ENCODE measurements at places on chromosomes 5 and 9.

- DNase-seq, result no peak
Measured at GRCh38 chr5:73902327-73903051, 276.5 kb downstream of the ARHGEF28 start.

DNA sequence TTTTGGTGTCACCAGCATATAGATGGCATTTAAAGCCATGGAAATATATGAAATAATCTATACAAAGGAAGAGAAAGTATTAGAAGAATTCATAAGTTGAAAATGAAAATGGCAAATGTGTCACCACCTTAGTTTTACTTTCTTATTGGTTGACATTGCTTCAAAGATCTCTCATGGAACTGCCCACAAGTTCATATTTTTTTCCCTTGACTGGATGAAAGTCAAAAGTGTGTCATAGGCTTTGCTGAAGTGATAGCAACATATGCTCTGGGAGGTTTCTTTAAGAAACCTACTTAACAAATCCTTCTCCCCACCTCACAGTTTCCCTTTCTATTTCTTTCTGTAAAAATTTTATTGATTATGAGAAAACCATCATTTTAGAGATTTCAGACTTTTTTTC, 127.2 kb downstream of the VPS13A start:
- no peak for DNase-seq

GRCh38 chr5:171055875-171056454, 194.1 kb downstream of the RANBP17 start:
- no peak for DNase-seq

GRCh38 chr5:178108446-178108845, 4.9 kb upstream of the N4BP3 start:
- DNase-seq, result no peak

GRCh38 chr9:23123048-23123632, 676.5 kb downstream of the DMRTA1 start:
- peak; percentile 25 for DNase-seq

DNA sequence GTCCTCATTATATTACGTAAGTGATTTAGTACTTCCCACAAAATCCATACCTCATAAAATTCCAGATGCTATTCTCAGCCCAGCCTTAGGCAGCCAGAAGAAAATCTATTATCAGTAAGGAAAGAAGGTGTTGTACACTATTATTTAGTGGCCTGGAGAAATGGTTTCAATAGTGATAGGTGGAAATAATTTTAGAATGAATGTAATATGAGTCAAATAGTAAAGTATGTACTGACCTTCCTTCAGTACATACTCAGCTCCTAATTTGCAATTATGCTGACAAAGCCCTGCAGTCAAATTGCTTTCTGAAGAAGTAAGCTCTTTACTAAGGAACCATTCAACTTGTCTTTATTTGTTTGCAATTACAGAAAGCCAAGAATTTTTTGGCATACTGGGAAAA, 409.2 kb downstream of the HTR1A start:
- DNase-seq, result no peak

- DNase-seq, result no peak
Measured at GRCh38 chr5:55535199-55535905, 588 bp upstream of the PLPP1 start.

GRCh38 chr5:67511911-67512310, 315.3 kb upstream of the CD180 start:
- no peak for DNase-seq

GRCh38 chr5:135719428-135720063, 114.9 kb upstream of the SLC25A48 start:
- DNase-seq, result no peak

- no peak for DNase-seq
Measured at GRCh38 chr5:169290895-169291294, 10.0 kb downstream of the SLIT3 start.

- DNase-seq, result no peak
Measured at GRCh38 chr5:107063511-107063910, 607.2 kb downstream of the EFNA5 start.

- DNase-seq, result no peak
Measured at GRCh38 chr5:21701317-21701716, 1151.8 kb downstream of the CDH12 start.

- no peak for DNase-seq
Measured at GRCh38 chr5:77640589-77641396, 2.3 kb upstream of the OTP start.

GRCh38 chr9:111362526-111362925, 32.5 kb upstream of the OR2K2 start:
- DNase-seq, result no peak

- DNase-seq, result no peak
Measured at GRCh38 chr5:28156981-28157380, 1118.6 kb upstream of the CDH9 start.

DNA sequence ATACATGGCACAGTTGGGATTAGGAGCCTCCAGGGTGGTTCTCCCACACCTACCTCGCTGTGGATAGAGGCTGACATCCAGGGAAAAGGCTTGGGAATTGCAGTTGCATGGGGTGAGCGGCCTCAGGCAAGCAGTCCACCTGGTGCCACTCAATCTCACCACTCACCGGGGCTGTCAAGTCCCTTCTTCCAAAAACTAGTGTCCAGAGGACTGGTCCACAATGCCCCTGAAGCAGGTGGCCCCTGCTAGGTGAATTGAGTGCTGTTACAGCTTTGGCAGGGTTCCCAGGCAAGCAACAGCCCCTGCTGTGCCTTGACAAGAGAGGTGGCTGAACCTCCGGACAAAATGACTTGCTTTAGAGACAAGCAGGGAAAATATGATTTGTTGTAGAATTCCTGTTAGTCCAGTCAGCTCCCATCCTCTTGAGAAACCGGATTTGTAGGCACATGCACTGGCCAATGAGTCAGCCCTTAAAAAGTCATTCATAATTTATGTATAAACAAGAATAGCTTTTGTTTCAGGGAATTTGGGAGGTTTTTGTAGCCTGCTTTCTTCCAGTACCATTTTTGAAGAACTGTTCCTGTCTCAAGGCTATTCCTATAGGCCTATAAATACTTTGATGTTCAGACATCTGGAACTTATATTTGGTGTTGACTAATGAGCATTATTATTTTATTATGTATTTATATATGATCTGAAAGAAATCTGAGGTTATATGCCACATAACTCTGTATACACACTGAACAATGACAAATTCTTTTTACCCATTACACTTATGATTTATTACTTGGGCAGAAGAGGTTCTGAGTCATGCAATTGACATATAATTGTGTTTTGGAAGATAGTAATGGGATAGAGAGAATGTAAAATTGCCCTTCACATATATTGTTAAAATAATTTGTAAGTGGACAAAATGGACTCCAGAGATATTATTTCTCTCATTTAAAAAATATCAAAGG, 411.1 kb downstream of the ACTL7B start:
- DNase-seq, result no peak

DNA sequence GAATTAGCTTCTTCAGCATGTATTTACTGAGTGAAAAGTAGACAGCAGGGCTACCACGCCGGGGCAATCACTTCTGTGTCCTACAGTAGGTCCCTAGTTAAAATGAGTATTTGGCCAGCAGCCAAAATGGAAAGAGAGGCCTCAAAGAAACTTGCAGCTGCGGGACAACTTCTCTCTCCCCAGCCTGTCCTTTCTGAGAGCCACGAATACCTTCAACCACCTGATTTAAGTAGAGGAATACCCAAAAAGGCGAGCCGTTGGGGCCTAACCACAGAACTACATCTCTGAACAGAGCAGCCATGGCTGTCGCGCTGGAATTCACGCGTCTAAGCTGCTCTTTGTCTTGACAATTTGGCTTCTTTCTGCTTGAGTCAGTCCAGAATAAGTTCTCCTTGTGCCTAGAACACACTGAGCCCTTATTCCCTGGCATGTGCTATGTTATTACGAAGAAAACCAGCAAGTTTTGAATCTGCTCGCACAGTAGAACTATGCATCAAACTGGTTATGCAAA, 43.8 kb upstream of the GOLPH3 start:
- DNase-seq, result peak; percentile 72

DNA sequence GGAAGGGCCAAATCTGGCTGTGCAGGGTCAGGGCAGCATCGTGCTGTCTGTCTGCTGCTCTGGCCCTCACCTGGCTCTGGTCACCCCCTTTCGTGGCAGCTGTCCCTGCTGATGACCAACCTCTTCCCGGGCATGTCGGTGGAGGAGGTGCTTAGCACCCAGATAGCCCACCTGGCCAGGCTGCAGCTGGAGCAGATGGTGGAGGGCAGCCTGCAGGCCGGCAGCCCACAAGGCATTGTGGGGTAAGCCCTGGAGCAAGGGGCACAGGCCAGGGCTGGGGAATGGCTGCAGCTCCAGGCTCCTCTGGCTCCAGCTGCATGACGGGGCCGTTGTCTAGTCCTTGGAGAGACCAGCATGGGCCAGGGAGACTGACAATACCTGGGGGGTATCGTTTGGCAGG, 8.2 kb downstream of the TOR2A start:
- no peak for DNase-seq

DNA sequence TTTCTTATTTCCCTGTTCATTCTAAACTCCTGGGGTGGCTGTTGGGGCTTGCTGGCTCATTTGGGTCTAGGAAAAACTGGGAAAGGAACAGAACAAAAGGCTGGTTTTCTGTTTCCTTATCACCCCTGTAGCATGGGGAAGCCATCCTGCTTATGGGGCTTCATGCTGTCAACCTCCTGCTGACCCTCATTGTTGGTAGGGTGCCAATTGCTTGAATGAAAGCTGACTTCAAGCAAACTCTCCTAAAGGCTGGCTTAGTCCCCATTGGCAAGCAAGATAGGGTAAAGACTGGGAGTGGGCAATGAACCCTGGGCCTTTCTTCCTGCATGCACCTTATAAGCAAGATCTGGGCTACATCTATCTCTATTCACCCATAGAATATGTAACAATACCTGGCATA, 511.6 kb downstream of the DMAC1 start:
- no peak for DNase-seq

DNA sequence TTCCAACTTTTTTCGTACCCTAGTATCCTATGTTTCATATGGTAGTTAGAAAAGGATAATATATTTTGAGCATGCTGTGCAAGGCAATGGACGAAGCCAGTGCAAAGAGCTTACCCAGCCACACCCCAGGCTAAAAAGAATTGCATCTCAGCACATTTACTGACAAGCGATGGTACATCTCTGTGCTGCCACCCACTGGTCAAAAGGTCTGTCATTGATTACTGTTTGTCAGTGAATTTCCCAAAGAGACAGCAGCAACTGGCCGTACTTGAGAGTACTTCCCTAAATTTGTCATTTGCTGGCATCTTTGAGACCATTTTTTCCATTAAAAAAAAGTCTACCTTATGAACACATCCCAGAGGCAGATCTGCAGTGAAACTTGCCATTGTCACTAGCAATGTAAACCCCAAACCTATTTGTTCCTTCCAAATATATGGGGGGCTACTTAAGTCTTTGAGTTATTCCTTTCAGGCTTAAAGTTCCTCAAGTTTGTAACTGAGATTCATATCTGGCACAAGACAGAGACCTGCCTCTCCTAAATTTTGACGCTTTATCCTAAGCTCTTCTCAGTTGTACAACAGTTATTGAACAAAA, 184.3 kb downstream of the CTNND2 start:
- peak; percentile 66 for DNase-seq

DNA sequence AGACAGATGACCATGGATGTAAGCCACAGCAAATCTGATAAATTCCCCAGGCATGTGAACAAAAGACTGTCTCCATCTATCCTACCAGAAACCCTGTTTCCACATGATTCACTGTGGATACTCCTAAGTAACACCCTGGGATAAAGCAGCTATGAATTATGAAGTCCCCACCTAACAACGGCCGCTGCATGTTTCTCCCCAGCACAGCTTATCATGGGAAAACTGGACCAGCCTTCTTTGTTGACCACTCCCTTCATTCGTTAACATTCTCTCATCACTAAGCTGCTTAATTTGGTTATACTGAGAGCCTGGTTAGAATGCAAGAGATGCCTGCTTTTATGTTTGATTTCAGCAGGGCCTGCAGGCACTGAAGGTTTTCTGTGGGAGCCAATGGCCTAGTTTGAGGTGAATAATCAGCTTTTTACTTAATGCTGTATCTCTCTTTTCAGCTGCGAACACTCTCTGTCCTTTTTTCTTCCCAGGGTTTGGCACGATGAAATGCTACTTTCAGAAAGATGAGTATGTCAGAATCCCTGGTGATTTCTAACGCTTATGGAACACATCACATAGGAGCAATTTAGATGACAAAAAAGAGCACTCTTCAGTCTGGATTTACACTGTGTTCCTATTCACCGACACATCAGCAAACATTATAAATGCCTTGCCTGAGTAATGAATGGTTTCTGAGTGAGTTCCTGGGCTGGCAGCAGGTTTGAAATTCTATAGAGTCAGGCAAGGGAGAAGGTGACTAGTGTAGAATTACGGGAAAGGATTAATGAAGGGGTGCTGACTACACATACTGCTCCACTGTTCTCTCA, 318.4 kb upstream of the ZNF608 start:
- DNase-seq, result no peak

DNA sequence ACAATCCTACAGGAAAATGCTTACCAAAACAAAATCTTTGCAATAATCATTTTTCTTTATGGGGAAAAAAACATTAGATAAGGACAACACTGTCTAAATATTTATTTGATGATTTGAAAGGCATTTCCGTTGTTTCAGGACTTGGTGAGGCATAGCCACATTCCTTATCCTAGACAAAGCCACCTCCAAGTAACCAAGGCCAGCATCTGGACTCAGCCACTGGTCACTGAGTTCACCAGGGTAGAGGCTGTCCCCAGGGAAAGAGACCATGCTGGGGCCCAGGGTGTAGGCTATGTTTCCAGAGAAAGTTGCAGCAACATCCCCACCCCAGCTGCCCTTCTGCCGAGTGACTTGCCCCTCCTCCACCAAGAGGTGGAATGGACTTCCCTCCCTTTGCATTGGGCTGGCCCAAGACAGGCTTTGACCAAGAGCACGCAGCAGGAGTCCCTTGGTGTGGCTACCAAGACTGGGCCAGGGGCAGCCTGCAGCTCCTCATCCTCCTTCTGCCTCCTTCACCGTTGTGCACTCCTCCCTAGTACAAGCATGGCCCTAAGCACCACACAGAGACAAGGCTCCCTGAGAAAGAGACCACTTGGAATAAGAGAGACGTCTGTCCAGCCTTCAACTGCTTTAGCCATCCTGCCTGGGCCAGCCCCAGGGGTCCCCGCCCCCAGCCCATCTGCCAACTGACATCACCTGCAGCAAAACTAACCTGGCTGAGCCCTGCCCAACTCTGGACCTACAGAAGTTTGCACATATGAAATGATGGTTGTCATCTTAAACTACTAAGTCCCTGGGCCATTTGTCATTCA, 68.1 kb upstream of the SPIN1 start:
- no peak for DNase-seq

- peak; percentile 28 for DNase-seq
Measured at GRCh38 chr9:71446473-71447411, 321.6 kb downstream of the CEMIP2 start.

DNA sequence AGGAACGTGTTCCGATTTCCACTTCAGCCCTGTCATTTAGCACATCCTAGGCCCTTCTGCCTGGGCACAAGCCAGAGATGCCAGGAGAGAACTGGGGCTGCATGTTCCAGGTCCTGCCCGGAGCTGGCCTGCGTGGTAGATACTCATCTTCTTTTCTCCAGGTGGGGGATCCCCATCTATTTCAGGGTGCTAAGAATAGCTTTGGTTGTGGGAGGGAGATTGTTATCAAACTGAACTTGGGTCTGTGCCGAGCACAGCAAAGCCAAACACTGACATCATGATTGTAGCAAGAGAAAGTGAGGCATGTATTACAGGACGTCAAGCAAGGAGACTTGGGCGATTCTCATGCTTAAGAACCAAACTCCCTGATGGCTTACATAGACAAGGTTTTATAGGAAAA, 18.2 kb downstream of the C9orf153 start:
- no peak for DNase-seq

Data from head of caudate nucleus (tissue), 42 donors.